NCI-H1417 (cell line): ENCODE measurements at places on chromosomes 4 and X.

DNA sequence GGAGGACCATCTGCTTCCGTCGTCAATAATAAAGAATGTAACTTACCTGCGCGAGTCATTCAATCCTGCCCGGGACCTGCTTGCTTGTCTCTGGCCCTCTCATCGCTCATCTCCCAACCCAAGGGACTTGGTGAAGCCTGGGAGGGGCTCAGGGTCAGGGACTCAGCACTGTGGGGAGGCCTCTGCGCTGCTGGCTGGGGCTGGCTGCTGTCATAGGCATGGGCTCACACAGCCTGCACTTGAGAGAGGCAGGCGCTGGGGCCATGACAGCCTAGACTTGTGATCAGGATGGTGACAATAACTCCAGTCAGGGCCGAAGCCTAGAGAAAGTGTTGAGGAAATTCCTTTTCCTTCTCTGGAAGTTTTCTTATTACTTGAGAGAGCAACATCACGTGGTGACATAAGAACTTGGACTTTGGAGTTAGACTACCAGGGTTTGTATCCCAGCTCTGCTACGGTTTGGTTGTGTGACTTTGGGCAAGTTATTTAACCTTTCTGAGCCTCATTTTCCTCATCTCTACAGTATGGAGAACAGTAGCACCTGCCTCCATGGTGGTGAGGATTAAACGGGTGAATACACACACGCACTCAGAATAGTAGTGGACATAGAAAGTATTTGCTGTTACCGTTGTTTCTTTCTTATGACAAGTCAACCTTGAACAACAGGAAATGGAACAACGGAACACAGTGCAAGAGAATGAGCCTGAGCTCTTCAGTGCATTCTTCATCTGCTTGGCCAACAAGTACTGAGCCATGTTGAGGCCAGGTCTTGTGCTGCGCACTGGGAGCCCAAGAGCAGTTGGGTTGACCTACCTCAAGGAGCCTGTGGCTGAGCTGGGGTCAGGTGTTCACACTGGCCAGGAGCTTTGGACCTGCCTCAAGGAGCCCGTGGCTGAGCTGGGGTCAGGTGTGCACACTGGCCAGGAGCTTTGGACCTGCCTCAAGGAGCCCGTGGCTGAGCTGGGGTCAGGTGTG is 60.5 kb downstream of the TBC1D14 start:
- DNase-seq: no peak

DNA sequence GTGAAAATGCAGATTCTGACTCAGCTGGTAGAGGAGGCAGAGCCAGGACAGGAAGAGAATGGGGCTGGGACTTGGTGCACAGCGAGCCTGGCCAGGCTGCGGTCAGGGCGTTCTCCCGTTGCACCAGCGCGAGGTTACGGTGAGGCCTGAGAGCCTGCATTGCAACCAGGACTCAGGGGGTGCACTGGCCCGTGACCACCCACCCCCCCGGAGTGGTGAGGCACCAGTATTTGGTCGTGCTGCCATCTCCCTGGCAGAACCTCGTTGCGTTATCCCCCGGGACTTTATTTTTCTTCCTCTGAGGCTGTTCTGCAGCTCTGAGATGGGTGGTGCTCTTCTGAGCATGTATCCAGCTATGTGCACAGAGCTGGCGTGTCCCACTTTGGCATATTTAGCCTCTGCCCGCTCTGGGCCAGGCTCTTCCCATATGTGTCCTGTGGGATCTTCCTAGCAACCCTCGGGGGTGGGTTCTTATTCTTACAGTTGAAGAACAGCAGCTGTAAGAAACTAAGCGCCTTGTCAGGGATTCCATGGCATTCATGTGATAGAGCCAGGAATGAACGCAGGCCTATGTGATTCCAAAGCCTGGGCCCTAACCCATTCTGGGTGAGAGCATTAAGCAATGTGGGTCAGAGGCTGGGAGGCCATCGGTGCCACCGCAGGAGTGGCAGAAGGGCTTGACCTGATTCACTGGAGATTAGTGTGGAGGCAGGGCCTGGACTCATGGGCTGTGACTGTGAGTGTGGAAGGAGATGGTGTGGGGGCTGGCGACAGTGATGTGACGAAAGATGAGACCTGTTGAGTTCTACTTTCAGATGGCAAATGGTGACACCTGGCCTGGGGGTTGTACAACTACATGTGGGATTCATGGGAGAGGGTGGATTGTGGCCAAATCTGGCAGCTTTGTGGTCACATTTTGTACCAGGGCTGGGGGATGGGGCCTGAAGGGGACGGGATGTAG is 3.1 kb downstream of the TADA2B start:
- no peak for DNase-seq

DNA sequence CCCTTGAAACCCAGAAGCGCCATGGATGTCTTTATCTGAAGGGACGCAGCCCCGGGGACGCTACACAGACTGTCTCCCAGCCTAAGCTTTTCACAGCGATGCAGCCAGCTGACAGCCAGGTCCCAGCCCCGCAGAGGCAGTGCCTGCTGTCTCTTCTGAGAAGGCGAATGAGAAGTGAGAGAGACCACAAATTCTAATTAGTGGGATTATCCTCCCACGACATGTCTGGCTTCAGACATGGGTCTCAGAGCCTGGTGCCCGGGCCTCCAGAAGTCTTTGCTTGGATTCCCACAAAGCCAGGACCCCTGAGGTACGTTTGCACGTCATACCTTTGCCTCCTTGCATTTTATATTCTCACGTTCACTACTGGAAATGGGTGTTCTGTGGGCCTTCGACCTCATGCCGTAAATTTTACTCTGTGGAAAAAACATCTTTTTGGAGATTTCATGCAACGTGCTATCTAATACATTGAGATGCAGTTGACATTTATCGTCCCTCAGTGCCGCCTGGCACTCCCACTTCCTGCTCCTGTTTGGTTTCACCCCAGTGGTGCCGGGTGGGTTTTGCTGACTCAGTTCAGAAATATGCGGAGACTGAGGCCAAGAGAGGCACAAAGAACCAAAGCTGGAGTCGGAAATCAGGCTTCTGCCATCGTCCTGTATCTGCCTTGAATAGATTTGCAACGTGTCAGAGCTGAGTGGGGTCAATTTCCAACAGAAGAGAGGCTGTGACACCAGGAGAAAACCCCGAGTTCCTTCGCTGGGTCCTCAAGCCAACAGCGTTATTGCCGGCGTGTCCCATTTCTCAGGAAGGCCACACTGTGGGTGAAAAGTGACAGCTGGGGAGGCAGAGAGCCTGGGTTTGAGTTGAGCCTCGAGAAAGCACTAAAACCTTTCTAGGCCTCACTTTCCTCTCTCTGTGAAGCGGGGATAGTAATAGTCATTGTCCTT is 114.4 kb downstream of the STK32B start:
- no peak for DNase-seq

DNA sequence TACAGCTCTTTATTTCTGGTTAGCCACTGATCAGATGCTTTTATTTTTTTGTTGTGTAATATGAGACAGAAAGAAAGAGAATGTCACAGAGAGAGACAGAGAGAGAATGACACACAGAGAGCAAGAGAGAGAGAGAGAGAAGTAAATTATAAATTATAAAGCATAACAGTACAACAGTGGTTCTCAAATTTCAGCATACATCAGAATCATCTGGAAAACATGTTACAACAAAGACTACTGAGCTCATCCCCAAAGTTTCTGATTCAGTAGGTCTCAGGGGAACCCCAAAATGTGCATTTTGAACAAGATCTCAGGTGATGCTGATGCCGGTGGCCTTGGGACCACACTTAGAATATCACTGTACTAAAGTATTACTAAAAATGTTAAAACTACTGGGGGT is 245.8 kb upstream of the DIAPH2 start:
- no peak for DNase-seq

- DNase-seq: no peak
These were observed 277.4 kb upstream of the GATB start for GRCh38 chr4:152038238-152038637.

DNA sequence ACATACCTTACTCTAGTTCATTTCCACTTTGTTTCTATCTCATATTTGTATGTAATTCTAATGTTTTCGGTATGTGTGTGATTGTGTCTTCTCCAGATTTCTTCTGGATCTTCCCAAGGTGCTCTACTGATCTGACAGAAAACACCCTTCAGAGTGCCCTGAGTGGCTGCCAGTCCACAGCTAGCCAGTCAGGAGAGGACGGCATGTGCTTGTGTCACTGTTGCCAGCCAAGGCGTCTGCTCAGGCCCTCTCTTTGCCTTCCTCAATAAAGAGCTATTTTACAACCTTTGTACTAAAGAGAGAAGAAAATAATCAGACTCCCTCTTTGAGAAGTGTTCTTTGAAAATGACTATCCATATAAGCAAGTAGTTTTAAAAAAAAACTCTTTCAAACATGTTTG is 29.0 kb downstream of the CD99L2 start:
- DNase-seq: no peak

DNA sequence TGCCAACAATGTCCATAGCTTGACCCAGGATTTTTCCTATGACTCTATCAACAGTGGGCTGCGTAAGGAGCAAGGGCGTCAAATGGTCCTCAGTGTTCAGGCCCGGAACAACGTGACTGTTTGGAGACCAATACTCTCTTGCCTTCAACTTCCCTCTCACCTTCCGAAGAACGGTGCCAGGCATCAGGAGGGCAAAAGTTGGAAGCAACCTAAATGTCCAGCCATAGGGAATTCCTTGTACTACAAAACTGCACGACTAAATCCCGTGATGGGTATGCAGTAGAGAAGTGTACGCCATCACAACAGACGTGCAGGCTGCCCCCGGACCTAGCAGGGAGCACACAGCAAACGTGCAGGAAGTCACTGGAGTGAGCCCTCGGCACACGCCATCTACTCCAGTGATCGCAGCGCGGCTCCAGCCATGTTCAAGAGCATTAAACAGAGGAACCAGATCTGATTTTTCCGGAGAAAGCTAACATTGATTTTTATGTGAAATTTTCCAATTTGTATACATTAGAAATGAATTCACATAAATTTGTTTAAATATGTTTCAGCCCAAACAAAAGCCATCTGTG is 79.0 kb downstream of the JAKMIP1 start:
- DNase-seq: no peak

- DNase-seq: no peak
These were observed 249.8 kb upstream of the AADAT start for GRCh38 chr4:170339522-170339921.

DNA sequence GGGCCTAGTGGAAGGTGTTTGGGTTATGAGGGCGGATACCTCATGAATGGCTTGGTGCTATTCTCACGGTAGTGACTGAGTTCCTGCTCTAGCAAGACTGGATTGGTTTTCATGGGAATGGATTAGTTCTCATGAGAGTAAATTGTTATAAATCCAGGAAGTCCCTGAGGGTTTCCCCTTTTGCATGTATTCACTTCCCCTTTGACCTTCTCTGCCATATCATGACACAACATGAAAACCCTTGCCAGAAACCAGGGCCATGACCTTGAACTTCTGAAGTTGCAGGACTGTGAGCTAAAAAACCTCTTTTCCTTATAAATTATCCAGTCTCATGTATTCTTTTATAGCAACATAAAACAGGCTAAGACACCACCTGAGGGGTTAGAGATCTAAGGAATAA is 529.7 kb upstream of the RPS6KA3 start:
- DNase-seq: no peak

- no peak for DNase-seq
These were observed 33.0 kb downstream of the AFF1 start for GRCh38 chr4:86967798-86968197.

GRCh38 chr4:182197611-182198010 is 45.6 kb upstream of the TENM3 start:
- no peak for DNase-seq

- no peak for DNase-seq
These were observed 75.6 kb downstream of the BMPR1B start for GRCh38 chr4:94833394-94833793.

GRCh38 chr4:81106150-81106549 is 75.6 kb downstream of the BMP3 start:
- DNase-seq: no peak

DNA sequence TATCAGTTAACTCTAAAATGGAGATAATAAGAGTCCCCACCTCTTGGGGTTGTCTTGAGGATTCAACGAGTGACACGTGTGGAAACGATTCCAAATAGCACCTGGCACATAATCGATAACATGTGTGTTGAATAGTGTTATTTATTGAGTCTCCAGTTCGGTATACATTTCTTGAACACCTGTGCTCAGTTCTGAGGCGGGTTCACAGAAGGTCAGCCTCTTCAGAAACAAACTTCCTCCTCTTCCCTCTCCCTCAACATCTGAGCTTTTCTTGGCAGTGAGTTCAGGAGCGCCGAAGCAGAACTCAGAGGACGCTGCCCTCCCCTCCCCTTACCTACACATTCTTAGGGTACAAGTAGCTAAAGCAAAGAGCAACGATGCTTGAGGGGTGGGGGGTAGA is 934 bp downstream of the PDHA1 start:
- DNase-seq: no peak

DNA sequence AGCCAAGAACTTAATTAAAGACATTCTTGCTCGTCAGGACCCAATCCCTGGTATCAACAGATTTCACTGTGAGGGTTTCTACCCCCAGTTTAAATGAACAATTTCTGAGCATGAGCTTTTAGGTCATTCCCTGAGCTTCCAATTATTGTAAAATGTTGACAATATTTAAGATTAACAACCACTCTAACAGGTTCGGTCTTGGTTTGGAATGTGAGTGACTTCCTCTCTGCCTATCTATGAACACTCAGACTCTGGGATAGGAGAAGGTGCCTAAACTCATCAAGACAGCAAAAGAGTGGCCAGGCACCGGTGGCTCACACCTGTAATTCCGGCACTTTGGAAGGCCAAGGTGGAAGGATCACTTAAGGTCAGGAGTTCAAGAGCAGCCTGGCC is 82.9 kb upstream of the TMEM150C start:
- DNase-seq: no peak

DNA sequence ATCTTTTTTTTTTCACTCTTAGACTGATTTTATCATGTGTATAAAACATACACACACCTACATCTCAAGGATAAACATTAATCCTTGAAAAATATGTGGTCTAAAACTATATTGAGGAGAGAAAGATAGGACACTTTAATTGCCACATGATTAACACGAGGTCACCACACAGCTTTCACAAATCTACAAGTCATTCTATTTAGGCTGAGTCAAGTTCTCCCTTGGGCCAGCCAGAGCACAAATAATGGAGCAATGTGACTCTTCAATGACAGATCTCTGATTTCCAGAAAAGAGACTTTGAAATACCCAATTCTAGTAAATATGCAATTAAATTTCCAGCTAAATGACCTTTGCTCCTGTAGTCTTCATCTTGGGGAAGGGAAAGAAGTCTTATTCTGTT is 12.9 kb upstream of the ADH4 start:
- no peak for DNase-seq

GRCh38 chrX:78619834-78620233 is 39.3 kb downstream of the RTL3 start:
- no peak for DNase-seq

DNA sequence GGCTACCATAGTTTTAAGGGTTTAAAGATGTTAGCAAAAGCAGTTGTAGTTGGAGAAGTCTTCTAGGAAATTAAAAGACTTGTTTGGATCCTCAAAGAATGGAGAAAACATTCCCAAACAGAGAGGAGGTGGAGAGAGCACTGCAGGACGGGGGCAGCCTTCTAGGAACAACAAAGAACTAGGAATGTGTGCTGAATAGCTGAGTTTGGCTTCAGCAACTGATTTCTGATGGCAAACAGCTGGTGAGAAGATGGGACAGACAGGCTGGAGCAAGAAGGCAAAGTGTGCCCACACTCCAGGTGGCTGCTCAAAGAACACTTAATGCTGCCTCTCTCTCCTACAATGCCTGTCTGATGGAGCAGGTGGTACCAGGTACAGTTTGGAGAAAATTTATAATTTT is 1331.1 kb downstream of the ADGRL3 start:
- no peak for DNase-seq

GRCh38 chr4:6456450-6456849 is 16.0 kb downstream of the PPP2R2C start:
- DNase-seq: no peak

GRCh38 chr4:139528377-139529005 is 27.5 kb downstream of the SETD7 start:
- no peak for DNase-seq

GRCh38 chrX:112802541-112802940 is 38.1 kb downstream of the AMOT start:
- DNase-seq: no peak
